Keratinocyte (primary cell): ENCODE measurements at places on chromosomes 16 and 17. TPM values are rescaled to one million over a fixed set of nuclear protein-coding genes. Genes with fewer than 3 reads are reported as not detected.

DNA sequence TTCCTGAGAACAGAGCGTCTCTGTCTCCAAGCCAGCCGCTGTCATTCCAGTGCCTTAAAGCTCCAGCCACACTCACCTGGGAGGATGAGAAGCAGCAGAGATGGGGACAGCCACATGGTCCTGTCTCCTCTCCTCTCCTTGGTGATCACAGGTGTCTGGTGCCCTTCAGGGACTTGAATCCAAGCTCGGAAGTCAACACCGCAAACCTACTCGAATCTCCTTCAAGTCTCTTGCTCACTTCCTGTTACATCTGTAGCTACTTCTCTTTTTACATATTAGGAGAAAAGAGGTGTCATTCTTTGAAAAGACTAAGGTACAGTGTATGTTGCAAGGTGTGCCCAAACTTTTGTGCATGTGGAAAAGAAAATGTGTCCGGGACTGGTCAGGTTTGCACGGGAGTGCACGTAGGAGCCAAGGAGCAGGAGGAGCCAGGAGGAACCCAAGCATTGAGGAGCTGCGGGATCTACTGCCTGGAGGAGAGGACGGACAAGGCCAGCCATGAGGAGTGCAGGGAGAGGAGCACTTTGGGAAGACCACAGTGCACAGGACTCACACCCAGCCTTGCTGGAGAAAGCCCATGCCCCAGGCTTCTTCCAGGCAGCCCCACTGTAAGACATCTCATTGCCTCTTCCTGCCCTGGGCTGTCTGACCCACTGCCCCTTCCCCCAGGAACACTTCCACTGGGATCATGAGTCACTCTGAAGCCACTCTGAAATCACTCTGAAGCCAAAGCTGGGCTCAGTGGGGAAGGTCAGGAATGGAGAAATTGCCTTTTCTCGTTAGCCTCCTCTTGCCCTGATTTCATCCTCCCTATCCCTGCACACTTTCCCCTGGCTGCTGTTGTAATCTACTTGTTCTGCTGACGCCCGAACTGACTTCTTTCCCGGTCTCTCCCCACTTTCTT is at the start of gene CD300LD:
Gene CD300LD (minus strand): TSS at position 197 of the 904 bp plus-strand sequence. CDS start 81 bp downstream, at position 116.
- no peaks in the 10 kb centered on the region for H3K4me1 ChIP-seq
- H3K27ac ChIP-seq, result no peak within 1 kb of the TSS
- H3K27me3 ChIP-seq, result no peaks in the 10 kb centered on the region
- DNase-seq, result no peak
- H3K36me3 ChIP-seq, result no peaks in the 10 kb centered on the region

- no peaks in the 10 kb centered on the region for H3K4me1 ChIP-seq
- H3K4me3 ChIP-seq, result no peak overlapping the region
- no peak for DNase-seq
- H3K27ac ChIP-seq, result no peak overlapping the region
- no peaks in the 10 kb centered on the region for H3K27me3 ChIP-seq
Observed at GRCh38 chr16:67082100-67082499, 27.6 kb upstream of the PHAF1 start.

DNA sequence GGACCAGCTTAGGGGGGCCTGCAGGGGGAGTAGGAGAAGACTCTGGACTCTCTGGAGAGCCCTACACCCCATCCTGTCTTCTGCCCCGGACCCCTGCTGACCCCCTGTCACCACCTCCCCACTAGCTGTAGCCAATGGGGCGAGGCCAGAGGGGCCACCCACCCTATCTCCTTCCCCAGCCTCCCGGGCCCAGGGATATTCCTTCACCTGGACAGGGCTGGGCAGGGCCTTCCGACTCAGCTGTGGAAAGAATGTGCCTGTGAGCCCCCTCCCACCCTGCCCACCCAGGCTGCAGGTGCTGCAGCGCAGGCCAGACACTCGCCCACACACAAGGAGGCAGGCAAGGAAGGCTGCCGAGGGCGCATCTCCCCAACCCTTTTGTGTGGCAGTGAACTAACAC is 23.0 kb downstream of the TSPOAP1 start:
- no peak overlapping the region for H3K27ac ChIP-seq
- no peak overlapping the region for H3K4me3 ChIP-seq
- DNase-seq, result no peak

DNA sequence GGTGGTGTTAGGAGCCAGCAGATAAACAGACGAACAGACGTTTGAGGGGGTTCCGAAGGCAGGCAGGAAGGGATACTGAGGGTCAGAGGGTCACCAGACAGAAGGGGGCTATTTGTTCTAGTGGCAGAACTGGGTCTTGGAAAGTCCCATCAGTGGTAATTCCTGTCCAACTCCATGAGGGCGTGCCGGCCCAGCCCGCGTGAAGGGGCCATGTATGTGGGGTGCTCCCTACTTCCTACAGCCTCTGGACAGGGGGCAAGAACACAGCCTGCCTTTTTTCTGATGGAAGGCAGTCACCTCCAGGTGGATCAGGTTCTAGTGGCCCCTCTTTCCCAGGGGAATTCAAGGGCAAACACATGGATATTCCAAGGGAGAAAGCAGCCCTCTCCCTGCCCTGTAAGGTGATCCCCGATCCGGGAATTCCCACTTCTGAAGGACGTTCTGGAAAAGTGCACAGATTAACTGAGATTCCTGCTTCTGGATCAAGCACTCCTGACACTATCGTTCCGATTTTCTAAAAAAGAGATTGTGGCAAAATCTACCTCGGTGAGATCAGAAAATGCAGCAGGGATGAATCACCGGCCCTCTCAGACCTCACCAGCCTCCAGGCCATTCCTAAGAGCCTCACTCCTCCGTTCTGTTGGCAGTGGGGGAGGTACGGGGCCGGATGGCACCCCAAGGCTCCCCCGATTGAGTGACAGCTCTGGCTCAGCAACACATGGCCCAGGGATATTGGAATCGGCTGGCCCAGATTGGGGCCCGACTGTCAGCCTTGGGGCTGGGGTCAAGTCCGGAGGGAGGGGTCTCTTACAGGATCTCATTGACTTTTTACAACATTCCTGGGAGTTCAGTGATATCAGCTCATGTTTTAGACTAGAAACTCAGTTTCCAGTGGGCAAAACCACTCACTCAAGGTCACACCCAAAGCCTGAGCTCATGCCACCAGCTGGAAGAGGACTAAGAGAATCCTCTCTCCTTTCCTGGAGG is 12.4 kb downstream of the STX1B start:
- H3K4me3 ChIP-seq, result peak overlapping the region; percentile 49
- peaks cover 56% of the 10 kb centered on the region for H3K4me1 ChIP-seq
- no peaks in the 10 kb centered on the region for H3K36me3 ChIP-seq
- H3K27ac ChIP-seq, result peak overlapping the region; percentile 96
- DNase-seq, result no peak

- no peak overlapping the region for H3K4me3 ChIP-seq
- peaks cover 7% of the 10 kb centered on the region for H3K36me3 ChIP-seq
Observed at GRCh38 chr16:396199-396598, 800 bp upstream of the NME4 start.

DNA sequence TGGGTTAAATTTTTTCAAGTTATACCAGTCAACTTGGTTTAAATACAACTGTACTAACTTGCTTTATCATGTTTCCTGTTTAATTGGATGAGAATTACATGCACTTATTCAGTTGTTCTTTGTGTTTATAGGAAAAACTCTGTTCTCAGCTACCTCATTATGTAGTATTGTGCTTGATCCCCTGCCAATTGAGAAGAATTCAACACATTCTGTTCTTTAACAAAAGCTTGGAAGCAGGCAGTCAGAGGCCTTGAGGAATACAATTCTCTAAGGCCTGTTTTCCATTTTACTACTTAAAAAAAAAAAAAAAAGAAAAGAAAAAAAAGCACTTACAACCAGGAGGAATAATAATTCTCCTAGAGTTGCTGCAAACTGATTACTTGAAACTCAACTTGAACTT is 60.6 kb upstream of the CMIP start:
- H3K36me3 ChIP-seq, result peaks cover 3% of the 10 kb centered on the region
- no peaks in the 10 kb centered on the region for H3K27me3 ChIP-seq
- H3K4me3 ChIP-seq, result no peak overlapping the region
- H3K27ac ChIP-seq, result no peak overlapping the region

- no peaks in the 10 kb centered on the region for H3K36me3 ChIP-seq
- peak overlapping the region; percentile 69 for H3K27ac ChIP-seq
- H3K27me3 ChIP-seq, result no peaks in the 10 kb centered on the region
- DNase-seq, result peak; percentile 97
Observed at GRCh38 chr17:62668091-62668804, 40.8 kb downstream of the MRC2 start.

GRCh38 chr16:75238853-75239541 is 12.4 kb downstream of the BCAR1 start:
- H3K4me1 ChIP-seq, result peaks cover 28% of the 10 kb centered on the region
- no peak for DNase-seq

DNA sequence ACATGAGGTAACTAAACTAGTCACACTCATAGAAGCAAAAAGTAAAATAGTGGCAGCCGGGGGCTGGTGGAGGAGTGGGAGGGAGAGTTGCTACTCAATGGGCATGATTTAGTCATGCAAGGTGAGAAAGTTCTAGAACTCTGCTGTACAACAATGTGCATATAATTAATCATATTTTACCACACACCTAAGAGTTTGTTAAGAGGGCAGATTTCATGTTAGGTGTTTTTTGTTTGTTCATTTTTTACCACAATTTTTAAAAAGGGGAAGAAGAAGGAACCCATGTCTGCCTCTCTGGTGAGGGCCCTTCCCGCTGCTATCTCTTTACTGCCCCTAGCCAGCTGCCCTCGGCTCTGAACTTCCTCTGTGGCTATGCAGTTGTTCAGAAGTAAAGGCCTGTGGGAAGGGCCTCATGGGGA is 11.2 kb downstream of the CD300LB start:
- no peak overlapping the region for H3K4me3 ChIP-seq
- no peaks in the 10 kb centered on the region for H3K27me3 ChIP-seq
- H3K27ac ChIP-seq, result no peak overlapping the region
- no peaks in the 10 kb centered on the region for H3K36me3 ChIP-seq
- DNase-seq, result no peak
- H3K4me1 ChIP-seq, result no peaks in the 10 kb centered on the region

DNA sequence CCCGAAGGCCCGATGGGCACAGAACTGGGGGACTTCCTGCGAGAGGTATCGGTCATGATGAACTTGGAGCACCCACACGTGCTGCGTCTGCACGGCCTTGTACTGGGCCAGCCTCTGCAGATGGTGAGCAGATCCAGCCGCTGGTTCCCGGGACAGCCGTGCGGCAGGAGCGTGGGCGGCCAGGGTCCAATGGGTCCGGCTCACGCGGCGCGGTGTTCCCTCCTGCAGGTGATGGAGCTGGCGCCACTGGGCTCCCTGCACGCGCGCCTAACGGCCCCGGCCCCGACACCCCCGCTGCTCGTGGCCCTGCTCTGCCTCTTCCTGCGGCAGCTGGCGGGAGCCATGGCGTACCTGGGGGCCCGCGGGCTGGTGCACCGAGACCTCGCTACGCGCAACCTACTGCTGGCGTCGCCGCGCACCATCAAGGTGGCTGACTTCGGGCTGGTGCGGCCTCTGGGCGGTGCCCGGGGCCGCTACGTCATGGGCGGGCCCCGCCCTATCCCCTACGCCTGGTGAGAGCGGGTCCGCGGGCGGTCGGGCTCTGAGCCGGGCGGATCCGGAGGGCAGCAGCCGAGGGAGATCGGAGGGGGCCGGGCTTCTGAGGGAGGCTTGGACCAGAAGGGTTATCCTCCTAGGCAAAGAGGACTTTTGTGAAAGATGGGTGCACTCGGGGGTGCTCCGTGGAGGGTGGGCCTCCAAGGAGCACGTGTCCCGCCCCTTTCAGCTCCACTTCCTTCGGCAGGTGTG is 3.0 kb downstream of the TNK1 start:
- no peak overlapping the region for H3K27ac ChIP-seq
- H3K4me1 ChIP-seq, result peaks cover 14% of the 10 kb centered on the region
- no peak for DNase-seq
- peaks cover 28% of the 10 kb centered on the region for H3K36me3 ChIP-seq
- no peaks in the 10 kb centered on the region for H3K27me3 ChIP-seq

GRCh38 chr17:80712606-80713005 is 168.0 kb downstream of the RPTOR start:
- no peaks in the 10 kb centered on the region for H3K27me3 ChIP-seq
- no peak overlapping the region for H3K27ac ChIP-seq
- DNase-seq, result no peak
- H3K36me3 ChIP-seq, result peaks cover 9% of the 10 kb centered on the region

DNA sequence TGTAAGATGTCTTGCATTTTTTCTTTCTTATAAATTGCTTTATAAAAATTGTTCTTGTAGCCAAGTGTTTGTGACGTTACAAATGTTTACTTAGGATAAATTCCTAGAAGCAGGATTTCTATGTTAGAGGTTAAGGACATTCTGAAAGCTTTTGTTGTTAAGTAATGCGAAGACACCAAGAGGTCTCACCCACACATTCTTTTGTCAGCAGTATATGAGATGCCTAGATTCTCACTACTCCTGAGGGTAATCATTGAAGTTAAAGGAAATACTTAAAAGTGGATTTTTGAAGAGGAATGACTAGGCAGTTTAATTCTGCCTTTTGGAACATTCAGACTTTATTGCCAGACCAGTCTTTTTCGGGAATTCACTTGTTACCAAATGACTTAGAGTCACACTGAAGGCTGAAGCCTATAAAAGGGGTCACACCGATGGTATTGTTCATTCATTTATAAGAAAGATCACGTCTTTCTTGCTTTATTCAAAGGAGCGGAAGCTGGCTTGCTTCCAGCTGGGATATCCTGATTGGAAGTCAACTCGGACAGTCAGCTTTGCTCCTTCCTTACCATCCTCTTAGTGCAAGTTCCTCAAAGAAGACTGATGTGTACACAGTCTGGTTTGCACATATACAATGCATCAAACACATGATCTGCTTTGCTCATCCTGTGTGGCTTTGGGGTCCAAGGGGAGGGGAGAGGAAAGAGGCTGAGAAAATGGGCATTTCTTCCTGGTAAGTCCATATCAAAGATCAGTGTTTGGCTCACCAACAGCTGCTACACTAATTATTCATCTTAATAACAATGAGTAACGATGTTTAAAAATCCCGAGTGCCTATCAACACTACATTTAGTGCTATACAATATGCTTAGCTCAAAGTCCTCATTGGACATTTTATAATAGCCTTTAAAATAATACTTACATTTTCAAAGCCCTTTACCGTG is 160.0 kb downstream of the MAP2K6 start:
- no peak overlapping the region for H3K4me3 ChIP-seq
- no peak for DNase-seq
- no peaks in the 10 kb centered on the region for H3K4me1 ChIP-seq
- no peak overlapping the region for H3K27ac ChIP-seq
- H3K27me3 ChIP-seq, result no peaks in the 10 kb centered on the region

DNA sequence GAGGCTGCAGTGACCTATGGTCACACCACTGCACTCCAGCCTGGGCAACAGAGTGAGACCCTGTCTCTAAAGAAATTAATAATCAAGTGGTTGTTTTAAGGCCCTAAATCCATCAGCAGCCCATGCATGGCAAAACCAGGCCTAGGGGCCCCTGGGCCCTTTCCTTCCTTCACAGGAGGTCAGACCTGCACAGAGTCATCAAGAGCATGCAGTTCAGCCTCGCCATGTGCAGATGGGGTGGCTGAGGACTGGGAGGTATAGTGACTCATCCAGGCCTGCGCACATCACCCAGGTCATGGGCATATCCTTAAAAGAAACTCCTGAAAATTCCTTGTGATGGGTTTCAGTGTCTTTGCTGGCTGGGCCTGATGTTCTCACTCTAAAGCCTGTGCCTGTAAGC is 72.4 kb upstream of the AMZ2 start:
- no peak overlapping the region for H3K27ac ChIP-seq
- H3K4me1 ChIP-seq, result no peaks in the 10 kb centered on the region
- DNase-seq, result no peak
- H3K4me3 ChIP-seq, result no peak overlapping the region
- H3K27me3 ChIP-seq, result no peaks in the 10 kb centered on the region
- H3K36me3 ChIP-seq, result no peaks in the 10 kb centered on the region

NKD1 gene
- polyA plus RNA-seq, result 0.54 to 0.62 TPM (median 0.57 TPM) in 3 replicates

QRICH2 gene
- polyA plus RNA-seq, result 1.1 to 4.8 TPM (median 1.6 TPM) in 3 replicates

ITGAD gene
- polyA plus RNA-seq, result not detected in 3 replicates

CUEDC1 gene
- 12.9 to 18.7 TPM (median 14.4 TPM) in 3 replicates for polyA plus RNA-seq

KRTAP4-1 gene
- polyA plus RNA-seq, result not detected in 3 replicates

CSH1 gene
- not detected in 3 replicates for polyA plus RNA-seq

ARHGDIG gene
- 0.14 to 0.17 TPM in 2 of 3 replicates, not detected in the other for polyA plus RNA-seq

KIFC3 gene
- polyA plus RNA-seq, result 22.7 to 32.8 TPM (median 27.9 TPM) in 3 replicates

MAP2K6 gene
- 0.12 to 0.39 TPM (median 0.35 TPM) in 3 replicates for polyA plus RNA-seq
